Retina (tissue), 1 donor: ENCODE measurements at places on chromosomes 11 and 22.

GRCh38 chr11:65590240-65590738 lies 5.3 kb downstream of the KCNK7 start:
- no peak for DNase-seq

- DNase-seq, result peak; percentile 82
These were observed at the start of gene OR52N2 for GRCh38 chr11:5808500-5809121. TSS of gene OR52N2 (plus strand) at chr11:5808924. CDS start at chr11:5820336, 11,412 bp downstream.

GRCh38 chr11:19721176-19721575 lies 8.5 kb downstream of the NAV2 start:
- no peak for DNase-seq

GRCh38 chr11:26820739-26821138 lies 98.9 kb upstream of the SLC5A12 start:
- DNase-seq, result no peak

DNA sequence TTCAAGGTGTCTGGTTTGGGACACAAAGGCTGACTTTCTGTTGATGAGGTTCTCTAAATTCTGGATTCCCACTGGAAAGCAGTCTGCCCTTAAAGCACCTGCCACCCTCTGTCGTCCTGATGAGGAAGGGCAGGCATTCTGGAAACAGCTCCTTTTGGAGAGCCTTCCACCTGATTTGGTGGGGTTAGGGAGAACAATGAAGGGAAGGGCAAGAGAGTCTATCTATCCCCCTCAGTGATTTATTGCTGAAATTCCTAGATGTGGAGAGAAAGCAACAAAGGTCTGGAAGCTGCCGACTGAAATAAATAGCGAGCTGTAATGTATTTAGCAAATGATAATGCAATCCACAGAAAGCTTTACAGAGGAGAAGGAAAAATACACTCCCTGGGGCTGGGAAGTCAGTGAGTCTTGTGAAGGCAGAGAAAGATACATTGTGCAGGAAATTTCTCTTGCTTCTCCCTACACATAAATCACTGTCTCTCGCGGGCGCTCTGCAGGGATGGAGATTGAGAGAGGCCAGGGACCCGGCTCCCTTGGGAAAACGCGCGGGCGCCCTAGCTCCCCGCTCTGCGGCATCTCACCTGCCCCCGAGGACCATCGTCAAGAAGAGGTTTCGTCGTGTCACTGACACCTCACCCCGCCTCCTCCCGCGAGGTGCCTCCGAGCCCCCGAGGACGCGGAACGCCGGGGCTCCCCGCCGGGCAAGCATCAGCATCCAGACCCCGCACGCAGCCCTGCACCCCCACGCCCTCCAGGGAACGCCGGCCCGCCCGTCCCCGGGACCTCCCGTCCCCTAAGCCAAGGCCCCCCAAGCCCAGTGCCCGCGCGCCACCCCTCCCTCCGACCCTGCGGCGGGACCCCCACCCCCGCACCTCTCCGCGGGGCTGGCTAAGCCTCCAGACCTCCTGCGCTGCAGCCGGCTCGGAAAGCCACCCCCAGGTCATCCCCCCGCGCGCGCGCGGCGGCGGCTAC lies 673 bp downstream of the CDON start:
- peak; percentile 78 for DNase-seq

GRCh38 chr11:119368121-119369034 lies 13.1 kb downstream of the USP2 start:
- peak; percentile 58 for DNase-seq

- DNase-seq, result no peak
These were observed 36.7 kb downstream of the POU2AF1 start for GRCh38 chr11:111342329-111342728.

DNA sequence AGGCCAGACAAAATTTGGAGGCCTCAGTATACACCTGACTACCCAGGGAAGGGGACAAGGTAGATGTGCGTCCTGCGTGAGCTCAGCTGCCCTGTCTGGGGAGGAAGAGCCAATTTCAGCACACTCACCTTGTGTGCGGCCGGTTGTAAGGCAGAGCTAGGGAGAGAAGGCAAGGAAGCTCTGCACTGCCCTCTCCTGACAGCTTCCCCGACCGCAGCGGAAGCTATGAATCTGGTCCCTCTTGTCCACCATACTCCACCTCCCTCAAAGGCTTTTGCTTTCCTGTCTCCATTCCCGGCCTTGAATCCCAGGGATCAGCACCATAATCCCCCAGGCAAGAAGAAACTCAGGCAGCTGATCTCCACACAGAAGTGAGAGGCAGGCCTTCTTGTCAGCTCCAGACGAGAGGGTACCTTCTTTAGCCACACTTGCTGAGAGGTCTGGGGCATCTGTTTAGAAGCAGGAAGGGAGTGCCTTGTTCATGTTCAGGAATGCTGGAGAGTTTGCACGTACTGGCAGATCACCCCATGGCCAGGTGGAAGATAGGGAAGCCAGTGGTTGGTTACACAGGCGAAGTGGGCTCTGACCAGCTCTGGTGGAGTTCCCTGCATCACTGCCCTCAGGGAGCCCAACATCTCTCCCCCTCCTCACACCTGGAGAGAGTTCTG lies 62.5 kb downstream of the FEZ1 start:
- peak; percentile 74 for DNase-seq

GRCh38 chr11:57430952-57431351 lies 4.0 kb upstream of the SLC43A3 start:
- DNase-seq, result no peak

DNA sequence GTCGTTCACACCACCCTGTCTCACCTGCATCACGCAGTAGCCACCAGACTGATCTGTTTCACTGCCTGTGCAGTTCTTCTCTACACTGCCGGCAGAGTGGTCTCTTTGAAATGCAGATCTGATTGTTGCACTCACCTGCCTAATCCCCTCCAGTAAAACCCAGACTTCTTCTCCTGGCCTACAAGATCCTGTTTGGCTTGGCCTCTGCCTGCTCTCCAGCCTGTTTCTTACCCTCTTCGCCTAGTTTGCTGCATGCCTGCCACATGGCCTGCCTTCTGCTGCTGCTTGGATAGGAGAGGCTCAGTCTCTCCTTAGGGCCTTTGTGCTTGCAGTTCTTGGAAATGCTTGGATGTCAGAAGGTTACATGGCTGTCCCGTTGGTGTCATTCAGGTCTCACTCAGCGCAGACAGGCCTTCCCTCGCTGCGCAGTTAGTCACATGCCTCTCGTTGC lies 42.0 kb downstream of the PACS1 start:
- no peak for DNase-seq

DNA sequence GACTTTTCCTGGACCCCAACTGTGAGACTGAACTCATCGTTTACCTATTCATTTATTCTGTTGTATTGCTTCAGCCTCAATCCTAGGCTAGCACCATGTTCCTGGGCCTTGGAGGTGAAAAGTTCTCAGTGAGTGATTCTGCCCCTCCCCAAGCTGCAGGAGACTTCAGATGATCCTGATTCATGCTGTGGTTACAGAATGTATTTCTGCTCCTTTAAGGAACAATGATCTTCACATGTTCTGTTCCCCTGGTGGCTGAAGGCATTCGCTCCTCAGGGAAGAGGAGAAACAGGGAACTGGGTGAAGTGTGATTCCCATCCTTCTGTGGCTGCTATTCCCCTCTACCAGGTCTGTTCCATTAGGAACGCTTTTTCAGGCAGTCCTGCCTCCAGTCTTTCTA lies 2.4 kb downstream of the OR52E1 start:
- no peak for DNase-seq

DNA sequence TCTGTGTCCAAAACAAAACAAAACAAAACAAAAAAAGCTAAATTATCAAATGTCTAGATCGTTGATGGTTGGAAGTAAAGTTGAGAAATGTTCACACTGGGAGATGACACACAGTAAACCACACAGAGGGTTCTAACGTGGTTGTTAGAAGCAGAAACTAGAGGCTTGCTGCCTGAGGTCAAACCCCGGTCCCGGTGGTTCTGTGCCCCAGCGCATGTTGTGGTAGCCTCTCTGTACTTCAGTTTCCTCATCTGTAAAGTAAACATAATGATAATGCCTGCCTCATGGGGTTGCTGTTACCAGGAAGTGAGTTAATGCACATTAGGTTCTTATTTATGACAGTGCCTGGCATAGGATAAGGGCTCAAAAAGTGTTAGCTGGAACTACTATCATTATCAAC lies 33.4 kb downstream of the PPARA start:
- DNase-seq, result no peak

GRCh38 chr22:49948116-49948957 lies 12.2 kb upstream of the PIM3 start:
- no peak for DNase-seq

DNA sequence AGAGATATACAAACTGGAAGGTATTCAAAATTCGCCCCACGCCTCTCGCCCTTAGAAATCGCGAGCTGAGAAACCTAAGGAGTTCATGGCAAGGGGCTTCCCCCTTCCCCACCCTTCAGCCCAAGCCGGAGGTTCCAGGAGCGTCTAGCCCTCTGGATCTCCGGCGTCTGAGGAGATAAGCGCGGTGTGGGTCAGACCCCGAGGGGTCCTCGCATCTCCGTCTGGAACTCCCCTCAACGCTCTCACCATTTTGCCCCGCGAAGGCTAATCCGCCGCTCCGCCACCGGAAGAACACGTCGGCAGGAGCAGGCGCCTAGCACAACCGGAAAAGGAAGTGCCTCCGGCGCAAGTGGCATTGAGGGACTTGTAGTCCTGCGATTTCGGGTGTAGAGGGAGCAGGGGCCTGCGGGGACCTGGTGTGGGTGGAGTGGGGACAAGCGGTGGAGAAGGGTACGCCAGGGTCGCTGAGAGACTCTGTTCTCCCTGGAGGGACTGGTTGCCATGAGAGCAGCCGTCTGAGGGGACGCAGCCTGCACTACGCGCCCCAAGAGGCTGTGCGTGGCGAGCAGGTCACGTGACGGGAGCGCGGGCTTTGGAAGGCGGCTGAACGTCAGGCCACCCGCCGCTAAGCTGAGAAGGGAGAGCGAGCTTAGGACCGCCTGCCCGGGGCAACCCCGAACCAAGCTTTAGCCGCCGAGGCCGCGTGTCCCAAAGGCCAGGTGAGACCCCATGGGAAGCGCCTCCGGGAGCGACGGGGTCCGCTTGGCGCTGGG lies at the start of the genes FEN1 and TMEM258:
Gene FEN1, plus strand, starts transcription at position 602 of the 773 bp plus-strand sequence. CDS start 2,451 bp downstream, outside the sequence.
Gene TMEM258, minus strand, starts transcription at position 290 of the 773 bp plus-strand sequence. Its CDS starts 41 bp downstream, at position 249.
- peak; percentile 100 for DNase-seq

GRCh38 chr22:32801537-32802236 lies at the start of gene TIMP3:
TSS of gene TIMP3 (plus strand) at chr22:32801705. CDS start at chr22:32802002, 297 bp downstream.
- DNase-seq, result peak; percentile 77

- no peak for DNase-seq
These were observed 18.6 kb downstream of the C1QTNF6 start for GRCh38 chr22:37169406-37169805.

GRCh38 chr11:84541731-84542340 lies 1085.3 kb downstream of the DLG2 start:
- DNase-seq, result no peak

DNA sequence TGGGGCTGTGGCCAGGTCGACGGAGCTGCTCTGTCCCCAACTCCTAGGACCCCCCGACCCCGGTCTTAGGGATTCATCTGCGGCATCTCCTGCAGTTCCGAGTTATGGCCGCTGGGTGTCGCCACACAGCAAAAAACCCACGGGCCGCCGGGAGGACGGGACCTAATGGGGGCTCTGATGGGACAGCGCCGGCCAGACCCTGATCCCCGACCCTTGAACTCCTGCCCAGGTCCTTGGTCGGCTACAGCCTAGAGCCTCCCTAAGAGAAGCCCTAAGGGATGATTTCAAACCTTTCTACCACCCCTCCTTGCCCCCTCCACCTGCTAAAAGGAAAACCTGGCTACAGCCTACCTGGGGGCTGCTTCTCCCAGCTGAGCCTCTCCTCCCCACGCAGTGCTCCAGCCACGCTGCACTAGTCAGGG lies 30.8 kb upstream of the LRRC10B start:
- DNase-seq, result peak; percentile 85
